Effector memory CD8-positive, alpha-beta T cell (primary cell): ENCODE measurements at places on chromosomes 2 and 18.

- no peak for DNase-seq
Observed at GRCh38 chr2:37378411-37378810, 34.0 kb downstream of the QPCT start.

- DNase-seq = no peak
Observed at GRCh38 chr18:75208836-75209128, 157 bp downstream of the PTGR3 start.

- no peak for DNase-seq
Observed at GRCh38 chr18:73684647-73685046, 463.0 kb downstream of the FBXO15 start.

- no peak for DNase-seq
Observed at GRCh38 chr2:196294516-196294909, 123.1 kb upstream of the STK17B start.

DNA sequence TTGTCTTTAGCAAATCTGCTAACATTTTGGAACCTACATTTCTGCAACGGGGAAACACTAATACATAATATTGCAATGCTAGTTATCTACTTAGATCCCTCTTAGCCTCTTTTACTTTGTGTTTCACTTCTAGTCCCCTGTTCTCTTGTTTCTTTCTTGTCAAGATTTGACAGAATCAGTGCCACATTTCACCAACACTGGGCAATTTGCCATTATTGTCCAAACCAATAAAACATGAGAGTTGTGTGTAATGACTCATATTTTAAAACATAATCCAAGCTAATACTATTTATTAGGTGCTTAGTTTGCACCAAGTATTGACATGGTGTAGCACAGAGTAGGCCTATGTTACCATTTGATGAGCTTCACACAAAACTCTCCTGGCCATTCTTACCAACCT is 33.7 kb upstream of the ACVR1C start:
- DNase-seq = no peak

DNA sequence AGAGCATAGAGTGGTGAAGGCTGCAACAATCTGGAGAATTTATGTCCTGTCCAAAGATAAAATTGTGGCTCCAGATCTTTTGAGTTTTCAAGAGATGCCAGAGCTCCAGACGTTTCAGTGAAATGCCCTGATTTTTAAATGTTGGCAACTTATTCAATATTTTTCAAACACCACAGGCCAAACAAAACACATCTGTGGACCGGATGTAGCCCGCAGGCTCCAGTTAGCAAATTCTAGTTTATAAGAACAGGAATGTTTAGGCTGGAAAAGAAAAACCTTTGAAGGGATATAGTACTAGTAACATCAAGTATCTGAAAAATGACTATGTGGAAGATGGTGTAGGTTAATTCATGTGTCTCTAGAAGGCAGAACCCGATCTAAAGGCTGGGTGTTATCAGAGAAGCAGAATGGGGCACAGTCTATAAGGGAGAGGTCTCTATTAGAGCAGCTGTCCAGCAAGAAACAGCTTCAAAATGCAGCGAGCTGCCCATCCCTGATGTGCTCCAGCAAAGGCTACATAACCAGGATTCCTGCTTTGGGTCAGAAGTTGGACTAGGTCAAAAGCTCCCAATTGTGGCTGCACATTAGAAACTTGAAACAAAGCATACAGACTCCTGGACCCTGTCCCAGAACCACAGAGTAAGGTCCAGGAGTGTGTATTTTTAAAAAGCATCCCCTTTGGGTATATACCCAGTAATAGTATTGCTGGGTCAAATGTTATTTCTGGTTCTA is 105.9 kb downstream of the ANKRD44 start:
- DNase-seq = no peak

DNA sequence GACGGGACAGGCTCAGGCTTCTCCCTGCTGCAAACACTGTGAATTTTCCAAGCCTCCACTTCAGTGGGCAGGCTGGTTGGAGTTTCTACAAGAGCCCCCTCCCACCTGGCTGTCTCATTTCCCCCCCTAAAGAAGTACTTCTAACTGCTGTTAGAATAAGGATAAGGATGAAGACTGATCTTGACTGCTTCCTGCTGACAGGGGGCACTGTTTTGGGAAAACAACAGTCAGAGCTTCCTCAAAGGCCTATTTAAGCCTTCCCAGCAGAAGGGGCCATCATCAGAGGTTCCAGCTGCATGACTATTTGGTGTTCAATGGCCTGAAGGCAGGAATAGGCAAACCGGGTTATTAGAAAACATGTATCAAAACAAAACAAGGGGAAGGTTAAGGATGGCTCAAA is 1162.8 kb downstream of the DSC3 start:
- DNase-seq = no peak
